ENCODE measurements at places on chromosomes 2 and 18.

DNA sequence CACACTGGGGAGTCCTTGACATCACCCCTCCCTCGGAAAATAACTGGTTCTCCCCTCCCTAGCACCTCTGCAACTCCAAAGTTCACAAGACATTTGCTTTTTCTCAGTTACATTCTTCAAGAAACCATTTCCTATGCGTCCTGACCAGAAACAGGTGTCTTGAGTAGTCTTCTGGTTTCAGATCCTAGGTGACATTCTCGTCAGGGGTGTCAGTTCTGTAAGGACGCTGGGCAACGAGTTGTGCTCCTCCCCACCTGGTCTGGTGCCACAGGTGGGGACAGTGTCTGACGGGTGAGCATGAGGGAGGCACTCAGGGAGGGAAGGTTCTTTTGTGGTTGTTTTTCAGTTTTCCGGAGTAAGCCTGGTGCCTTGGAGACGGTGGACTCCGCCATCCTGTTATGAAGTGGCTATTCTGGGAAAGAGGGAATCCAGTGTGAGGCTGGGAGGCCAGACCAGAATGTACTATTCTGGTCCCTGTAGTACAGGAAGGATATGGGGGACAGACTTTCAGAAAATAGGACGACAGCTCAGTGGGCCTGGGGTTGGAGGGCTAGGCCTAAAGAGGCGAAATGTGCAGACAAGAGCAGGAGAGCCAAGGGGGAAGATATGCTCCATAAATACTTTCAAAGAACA lies 50.6 kb downstream of the EPAS1 start:
- no peak for DNase-seq

- no peak for DNase-seq
Observed at GRCh38 chr18:506801-507200, 6.3 kb upstream of the COLEC12 start.

- DNase-seq, result no peak
Observed at GRCh38 chr2:68865108-68865507, 6.1 kb downstream of the BMP10 start.

DNA sequence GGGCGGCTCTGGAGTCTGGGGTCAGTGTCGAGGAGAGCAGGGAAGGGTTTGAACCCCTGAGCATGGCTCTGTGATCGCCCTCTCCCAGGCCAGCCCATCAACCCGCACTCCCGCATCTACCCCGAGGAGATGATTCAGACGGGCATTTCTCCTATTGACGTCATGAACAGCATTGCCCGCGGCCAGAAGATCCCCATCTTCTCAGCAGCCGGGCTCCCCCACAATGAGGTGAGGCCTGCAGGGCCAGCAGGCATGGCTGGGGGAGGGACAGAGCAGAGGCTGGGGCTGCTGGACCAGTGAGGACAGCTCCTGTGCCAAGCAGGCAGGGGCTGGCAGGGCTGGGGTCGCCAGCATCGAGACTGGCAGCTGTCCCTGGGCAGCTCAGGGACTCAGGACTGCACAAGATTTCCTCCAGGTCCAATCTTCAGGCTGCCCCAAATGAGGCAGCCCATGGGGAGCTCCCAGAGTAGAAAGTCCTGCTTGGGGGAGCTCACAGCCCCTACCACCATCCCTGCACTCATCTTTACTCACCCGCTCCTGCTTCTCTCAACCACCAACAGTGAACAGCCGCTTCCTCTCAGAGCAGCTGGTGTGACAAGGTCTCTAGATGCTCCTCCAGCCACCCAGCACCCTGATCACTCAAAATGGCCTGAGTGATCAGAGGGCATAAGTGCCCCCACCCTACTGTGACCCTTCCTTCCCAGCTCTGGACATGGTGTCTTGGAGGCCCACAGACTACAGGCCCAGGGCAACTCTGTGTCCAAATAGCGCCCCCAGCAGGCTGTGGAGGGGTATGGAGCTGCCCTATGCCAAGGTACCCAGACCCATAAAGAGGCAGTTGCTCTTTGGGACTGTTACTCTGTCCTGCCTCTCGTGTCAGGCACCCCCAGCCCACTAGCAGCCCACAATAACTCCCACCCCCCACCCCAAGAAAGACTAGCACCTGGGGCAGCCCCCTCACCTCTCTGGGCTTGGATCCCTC lies 18.3 kb upstream of the ANKRD53 start:
- DNase-seq, result no peak

GRCh38 chr2:238527565-238527964 lies 100.8 kb downstream of the ASB1 start:
- no peak for DNase-seq

GRCh38 chr2:234852941-234853340 lies 98.9 kb upstream of the SH3BP4 start:
- DNase-seq, result no peak

DNA sequence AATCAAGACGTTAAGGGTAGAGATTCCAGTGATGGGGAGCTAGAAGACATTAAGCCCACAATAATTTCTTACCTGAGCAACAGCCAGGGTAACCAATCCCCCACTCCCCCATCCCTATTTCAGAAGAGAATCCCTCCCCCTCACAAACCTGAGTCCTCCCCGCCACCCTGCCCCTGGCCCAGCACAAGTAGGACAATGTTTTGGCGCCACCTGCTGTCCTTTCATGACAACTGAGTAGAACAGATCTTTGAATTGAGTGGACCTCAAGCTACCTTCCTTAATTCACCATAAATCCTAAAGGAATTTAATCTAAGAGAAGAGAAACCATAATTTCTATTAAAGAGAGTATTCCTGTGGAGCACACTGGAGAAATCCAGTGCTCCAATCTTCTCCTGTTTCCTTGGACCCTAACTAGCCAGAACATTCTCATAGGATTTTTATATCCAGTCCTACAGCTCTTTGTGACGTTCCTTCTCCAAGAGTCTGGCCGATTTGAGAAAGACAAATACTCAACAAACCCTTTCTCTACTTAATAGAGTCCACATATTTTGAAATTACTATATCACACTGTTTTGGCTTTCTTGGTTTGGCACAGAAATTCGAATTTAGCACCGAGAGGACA lies 41.1 kb downstream of the NHEJ1 start:
- no peak for DNase-seq

- DNase-seq, result no peak
Observed at GRCh38 chr2:52632543-52632942, 1135.1 kb upstream of the CHAC2 start.

GRCh38 chr2:23452853-23453420 lies 68.0 kb downstream of the KLHL29 start:
- no peak for DNase-seq

DNA sequence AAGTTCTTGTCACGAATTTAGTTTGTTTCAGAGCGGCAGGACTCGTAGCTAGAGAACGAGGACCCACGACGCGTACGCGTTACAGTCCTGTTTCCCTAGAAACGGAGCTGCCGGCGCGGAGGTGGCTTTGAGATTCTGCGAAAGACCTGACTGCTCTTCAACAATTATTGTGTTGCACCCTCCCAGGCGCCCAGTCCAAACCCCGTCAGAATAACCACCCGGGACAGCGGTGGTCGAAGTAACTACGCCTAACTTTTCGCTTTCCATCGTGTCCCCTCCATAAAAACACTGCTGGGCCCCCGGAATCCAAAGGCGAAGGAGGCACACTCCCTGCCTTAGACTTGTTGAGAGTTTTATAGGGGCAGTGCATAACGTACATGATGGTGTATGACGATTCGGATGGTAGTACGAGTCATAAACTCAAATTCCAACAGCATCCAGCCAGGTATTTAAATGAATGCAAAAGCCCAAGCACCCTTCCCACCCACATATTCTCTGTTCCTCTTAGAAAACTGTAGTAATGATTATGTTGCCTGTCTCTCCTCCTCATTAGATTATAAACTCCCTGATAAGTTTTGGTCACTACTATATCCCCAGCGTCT lies 651 bp upstream of the STAM2 start:
- DNase-seq, result no peak

DNA sequence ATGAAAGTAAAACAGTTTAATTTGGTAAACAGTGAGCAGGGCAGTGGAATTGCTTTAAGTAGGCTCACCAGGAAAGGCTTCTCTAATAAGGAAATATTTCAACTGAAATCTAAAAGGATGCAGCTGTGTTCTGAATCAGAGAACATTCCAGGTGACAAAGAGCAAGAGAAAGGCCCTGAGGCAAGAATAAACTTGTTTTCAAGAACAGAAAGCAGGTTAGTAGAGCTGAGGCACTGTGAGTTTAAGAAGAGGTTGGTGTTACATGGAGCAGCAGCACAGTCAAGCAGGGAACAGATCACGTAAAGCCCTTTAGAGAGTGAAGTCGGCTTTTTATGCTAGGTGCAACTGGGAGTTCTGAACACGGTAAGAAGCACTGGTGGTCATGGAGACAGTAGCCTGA lies 57.0 kb upstream of the SCN1A start:
- DNase-seq, result no peak

DNA sequence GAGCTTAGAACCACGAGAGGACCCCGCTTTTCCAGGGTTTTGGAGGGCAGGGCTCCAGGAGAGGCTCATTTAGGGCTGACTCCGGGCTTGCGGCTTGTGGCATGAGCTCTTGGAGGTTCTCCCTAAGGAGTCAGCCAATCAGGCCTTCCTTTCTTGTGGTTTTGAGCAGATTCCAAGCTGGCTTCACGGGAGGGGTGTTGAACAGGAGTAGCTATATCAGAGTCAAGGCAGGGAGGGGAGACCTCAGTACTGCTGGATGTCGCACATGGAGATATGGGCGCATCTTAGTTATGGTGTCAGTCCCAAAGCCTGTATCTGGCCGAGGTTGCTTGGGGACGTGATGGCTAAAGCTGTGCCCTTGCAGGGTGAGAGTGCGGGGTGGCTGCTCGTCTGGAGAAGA lies 98.6 kb downstream of the AGAP1 start:
- DNase-seq, result no peak

DNA sequence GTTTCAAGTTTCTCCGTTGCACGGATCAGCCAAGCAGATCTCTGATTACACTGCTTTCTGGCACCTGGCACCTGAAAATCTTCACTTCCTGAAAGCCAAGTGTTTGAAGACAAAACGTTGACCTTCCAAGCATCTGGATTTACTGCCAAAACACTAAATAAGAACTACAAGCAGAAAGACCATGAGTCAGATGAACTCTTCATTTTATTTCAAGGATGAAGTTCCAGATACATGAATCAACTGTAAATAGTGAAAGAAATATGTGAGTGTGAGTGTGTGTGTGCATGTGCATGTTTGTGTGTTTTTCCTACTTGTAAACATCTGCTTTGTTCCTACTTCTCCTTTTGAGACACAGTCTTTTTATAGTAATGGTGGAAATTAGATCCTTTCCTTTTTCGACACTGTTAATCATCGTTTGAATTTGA lies 60.0 kb upstream of the DTNA start:
- no peak for DNase-seq

DNA sequence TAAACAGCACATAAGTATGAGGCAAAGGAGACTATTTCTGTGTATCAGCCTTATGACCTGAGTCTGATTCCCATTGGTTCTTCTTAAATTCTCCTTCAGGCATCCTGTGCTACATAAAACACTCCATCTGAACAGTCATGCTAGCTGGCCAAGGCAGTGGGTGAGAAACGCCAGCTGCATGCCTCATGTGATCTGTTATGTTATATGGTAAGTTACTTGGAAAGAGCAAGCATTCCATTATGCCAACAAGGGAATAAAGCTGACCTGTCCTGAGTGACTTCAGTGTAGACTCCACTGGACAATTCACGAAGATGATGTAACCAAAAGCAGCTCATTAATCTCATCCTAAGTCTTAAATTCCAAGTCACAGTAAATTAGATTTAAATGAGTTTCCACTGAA lies 216.5 kb upstream of the FN1 start:
- DNase-seq, result no peak

GRCh38 chr2:38636069-38636468 lies 29.8 kb upstream of the GALM start:
- no peak for DNase-seq

- no peak for DNase-seq
Observed at GRCh38 chr2:165499131-165499530, 29.6 kb downstream of the CSRNP3 start.

- DNase-seq, result no peak
Observed at GRCh38 chr18:46156124-46156745, 52.0 kb downstream of the HAUS1 start.

GRCh38 chr18:32629292-32629691 lies 143.5 kb downstream of the KLHL14 start:
- no peak for DNase-seq

- DNase-seq, result no peak
Observed at GRCh38 chr2:12733846-12734245, 17.1 kb downstream of the TRIB2 start.

GRCh38 chr18:76988031-76988826 lies 144.4 kb downstream of the MBP start:
- DNase-seq, result no peak

DNA sequence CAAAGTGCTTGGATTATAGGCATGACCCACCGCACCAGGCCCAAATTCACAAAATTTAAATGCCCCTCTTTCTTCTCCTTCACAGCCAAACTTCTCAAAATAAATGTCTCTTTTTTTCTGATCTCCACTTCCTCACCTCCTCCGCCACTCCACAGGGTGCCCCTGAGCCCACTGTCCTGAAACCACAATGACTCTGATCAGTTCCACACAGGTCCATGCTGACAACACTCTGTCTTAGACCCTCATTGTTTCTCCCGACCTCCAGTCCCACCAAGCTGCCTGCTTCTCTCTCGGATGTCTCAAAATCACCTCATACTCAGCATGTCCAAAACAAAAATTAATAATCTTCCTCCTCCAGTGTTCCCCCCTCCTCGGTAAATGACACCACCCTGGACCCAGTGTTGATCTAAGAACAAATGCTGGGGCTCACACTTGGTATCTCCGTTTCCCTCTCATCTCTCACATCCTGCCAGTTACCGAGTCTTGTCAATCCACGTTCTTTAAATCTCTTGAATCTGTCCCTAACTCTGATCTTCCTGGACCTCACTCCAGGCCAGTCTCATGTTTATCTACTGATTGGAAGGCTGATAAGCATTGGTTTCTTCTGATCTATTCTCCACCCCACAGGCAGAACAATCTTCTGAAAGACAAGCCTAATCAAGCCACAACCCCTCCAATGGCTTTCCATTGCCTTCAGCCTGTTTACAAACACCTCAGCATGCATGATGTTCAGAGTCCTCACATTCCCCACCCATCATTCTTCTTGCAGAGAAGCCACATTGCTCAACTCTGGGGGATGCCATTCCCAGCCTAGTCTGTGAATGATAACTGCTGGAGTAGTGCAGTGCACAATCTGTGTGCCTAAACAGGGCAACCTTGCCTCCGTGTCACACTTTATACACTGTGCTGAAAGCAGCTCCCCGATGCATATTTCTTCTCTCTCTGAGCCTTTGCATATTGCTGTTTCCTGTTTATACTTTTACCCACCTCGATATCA lies 12.4 kb upstream of the ANKRD44 start:
- no peak for DNase-seq

- DNase-seq, result no peak
Observed at GRCh38 chr2:25165992-25166875, 2.1 kb downstream of the POMC start.

GRCh38 chr2:134272806-134273205 lies 18.9 kb downstream of the MGAT5 start:
- no peak for DNase-seq

GRCh38 chr2:83471655-83472054 lies 987.4 kb downstream of the SUCLG1 start:
- DNase-seq, result no peak

All from stimulated activated CD8-positive, alpha-beta memory T cell treated with anti-CD3 and anti-CD28 coated beads, Interleukin-7, amount 100 ng/mL, for 1 hour (primary cell).